Testis (tissue), 5 donors: ENCODE measurements at places on chromosomes 16 and 17. TPM values are rescaled to one million over a fixed set of nuclear protein-coding genes. Genes with fewer than 3 reads are reported as not detected.

- peak; percentile 52 for DNase-seq
Observed at GRCh38 chr16:87790292-87791100, 24.7 kb upstream of the KLHDC4 start.

DNA sequence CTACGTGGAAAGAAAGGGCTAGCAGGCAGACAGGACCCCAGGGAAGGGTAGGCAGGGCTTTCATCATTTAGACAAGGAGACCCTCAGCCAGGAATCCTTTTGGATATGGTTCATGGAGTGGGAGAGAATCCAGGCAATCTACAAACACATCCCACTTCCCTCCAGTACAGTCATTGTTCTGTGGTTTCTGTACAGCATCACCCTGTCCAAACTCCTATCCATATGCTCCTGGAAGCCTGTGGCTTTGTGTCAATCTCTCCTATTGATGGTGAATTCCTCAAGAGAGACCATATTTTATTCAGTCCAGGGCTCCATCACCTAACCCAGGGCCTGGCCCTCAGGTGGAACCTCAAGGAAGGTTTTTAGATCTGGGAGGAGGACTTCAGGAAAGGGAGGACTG lies 99.2 kb downstream of the SPACA3 start:
- no peak for DNase-seq

DNA sequence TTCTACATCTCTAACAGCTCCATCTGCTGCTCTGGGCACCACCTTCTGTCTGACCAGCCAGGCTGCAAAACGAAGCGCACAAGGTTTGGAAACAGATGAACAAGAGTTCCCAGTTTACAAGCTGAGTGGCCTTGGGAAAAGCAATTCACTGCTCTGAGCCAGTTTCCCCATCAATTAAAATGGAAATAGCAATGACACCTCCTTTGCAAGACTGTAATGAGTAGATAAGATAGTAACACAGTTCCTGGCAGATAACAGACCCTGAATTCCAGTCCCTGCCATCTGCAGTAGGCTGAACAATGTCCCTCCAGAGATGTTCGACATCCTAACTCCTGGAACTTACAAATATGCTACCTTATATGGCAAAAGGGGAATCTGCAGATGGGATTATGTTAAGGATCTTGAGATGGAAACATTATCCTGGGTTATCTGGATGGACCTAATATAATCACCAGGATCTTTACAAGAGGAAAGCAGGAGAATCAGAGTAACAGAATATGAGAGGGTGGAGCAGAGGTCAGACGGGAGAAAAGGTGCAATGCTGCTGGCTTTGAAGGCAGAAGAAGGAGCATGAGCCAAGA lies 27.9 kb downstream of the CPPED1 start:
- DNase-seq: peak; percentile 38

DNA sequence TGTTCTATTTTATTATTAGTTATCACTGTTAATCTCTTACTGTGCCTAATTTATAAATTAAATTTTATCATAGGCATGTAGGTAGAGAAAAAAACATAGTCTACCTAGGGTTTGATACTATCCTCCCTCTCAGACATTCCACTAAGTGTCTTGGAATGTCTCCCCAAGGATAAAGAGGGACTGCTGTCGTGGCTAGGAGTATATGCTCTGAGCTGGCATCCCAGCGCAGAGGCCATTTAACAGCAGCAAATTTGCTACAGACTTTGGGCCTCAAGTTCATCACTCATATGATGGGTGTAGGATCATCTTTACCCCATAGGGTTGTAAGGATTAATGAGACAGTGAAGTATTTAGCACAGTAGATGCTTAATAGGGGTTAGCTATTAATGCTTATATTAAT lies 56.7 kb downstream of the ZFHX3 start:
- no peak for DNase-seq

GRCh38 chr17:33152783-33153182 lies 140.3 kb downstream of the ASIC2 start:
- DNase-seq: no peak

DNA sequence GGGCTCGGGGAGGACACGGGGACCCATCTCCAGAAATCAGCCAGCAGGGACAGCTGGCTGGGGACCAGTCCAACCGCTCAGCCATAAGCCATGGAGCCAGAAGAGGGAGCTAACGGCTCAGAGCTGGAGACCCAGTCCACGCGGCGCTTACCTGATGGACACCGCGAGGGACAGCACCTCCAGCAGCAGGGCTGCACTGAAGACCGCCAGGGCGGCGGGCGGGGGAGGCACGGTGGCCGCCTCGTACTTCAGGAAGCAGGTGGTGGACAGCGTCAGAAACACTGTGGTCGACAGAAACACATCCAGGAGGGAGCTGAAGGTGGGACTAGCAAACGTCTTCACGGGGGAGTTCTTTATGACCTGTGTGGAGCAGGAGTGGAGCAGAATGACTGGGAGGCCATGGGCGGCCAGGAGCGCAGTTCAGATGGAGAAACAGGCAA lies 102.6 kb upstream of the CREBBP start:
- DNase-seq: peak; percentile 88

DNA sequence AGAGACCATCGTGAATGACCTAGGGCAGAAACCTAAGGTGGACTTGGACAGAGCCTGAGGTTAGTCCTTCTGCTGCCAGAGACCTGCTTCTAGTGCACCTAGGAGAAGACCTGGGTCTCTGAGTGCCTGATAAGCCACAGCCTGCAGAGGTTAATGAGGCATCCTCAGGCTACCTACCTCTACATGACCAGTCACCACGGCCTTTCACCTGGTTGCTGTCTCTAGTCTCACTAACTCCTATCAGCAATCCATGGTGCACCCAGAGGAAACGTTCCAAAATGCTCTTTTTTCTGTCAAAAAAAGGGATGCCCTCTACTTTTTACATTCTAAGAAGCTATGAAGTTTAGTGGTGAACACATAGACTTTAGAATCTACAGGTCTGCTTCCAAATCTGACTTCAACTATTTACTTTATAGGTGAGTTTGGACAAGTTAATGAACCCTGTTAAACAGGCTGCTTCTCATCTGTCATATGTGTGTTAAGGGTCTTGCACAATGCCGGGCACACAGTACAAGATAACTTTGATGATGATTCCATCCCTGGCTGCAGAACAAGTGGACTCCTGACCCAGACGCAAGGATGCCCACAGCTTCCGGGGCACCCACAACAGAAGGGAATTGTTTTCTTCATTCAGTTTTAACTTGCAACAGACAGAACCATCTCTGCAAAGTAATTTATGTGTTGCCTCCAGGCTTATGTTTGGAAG lies 469.9 kb upstream of the CDH5 start:
- no peak for DNase-seq

GRCh38 chr17:32688221-32688620 lies 188.7 kb downstream of the MYO1D start:
- DNase-seq: no peak

GRCh38 chr17:63760771-63761539 lies 12.4 kb downstream of the CCDC47 start:
- DNase-seq: no peak

- no peak for DNase-seq
Observed at GRCh38 chr16:89195521-89196171, 4.7 kb downstream of the SLC22A31 start.

MYCBPAP gene
- 75.9 TPM for total RNA-seq

- no peak for DNase-seq
Observed at GRCh38 chr17:57402681-57403180, 146.4 kb downstream of the MSI2 start.
